ENCODE measurements at places on chromosomes 1 and 21. TPM values are rescaled to one million over a fixed set of nuclear protein-coding genes. Genes with fewer than 3 reads are reported as not detected.

DNA sequence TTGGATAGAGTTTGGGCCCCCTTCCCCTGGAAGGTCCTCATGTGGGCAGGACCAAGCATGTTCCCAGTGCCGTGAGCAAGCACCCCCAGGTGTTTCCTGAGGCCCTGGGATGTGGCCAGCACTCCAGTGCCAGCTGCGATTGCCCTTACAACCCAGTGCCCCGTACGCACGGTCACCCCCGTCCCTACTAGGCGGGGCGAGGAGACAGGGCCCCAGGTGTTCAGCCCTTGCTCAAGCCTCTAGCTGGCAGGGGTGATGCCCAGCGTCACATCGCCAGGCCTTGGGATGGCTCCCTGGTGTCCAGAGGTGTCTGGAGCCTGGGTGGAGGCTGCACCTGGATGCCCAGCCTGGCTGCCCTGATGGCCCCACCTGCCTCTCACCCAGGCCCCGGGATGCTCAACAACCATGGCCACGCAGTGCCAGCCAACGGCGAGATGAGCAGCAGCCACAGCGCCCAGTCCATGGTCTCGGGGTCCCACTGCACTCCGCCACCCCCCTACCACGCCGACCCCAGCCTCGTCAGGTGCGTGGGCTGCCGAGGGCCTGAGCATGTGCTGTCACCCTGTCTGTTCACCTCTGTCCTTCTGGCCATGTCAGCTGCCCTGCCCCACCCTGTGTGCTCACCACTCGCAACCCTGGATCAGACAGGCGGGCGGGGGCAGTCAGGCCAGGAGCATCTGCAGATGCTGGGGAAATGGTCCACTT, 21.6 kb upstream of the CCDC27 start:
- no peaks in the 10 kb centered on the region for H3K4me1 ChIP-seq
- H3K36me3 ChIP-seq = no peaks in the 10 kb centered on the region
- no peak overlapping the region for H3K4me3 ChIP-seq
- peaks cover 8% of the 10 kb centered on the region for H3K27me3 ChIP-seq
- H3K27ac ChIP-seq = no peak overlapping the region
- no peak for DNase-seq

Gene ESPN
- 2.2 TPM for total RNA-seq

Gene RIPPLY3
- 0.17 TPM for total RNA-seq

GRCh38 chr1:25054526-25055323, 124.6 kb upstream of the RUNX3 start:
- H3K27me3 ChIP-seq = peaks cover 86% of the 10 kb centered on the region
- no peaks in the 10 kb centered on the region for H3K36me3 ChIP-seq
- no peak overlapping the region for H3K4me3 ChIP-seq
- H3K27ac ChIP-seq = no peak overlapping the region
- no peak for DNase-seq

Gene UBL4B
- total RNA-seq = not detected

Measured in Calu3 (cell line).